Activated naive CD8-positive, alpha-beta T cell treated with anti-CD3 and anti-CD28 coated beads, Interleukin-2, amount 10 ng/mL, durations not matched to agents 7 days and 5 days (primary cell): ENCODE measurements at places on chromosomes 6 and 20. TPM values are rescaled to one million over a fixed set of nuclear protein-coding genes. Genes with fewer than 3 reads are reported as not detected.

GRCh38 chr20:22758815-22759214 lies 174.4 kb upstream of the FOXA2 start:
- no peak for DNase-seq

GRCh38 chr6:111096246-111096645 lies 8.9 kb downstream of the SLC16A10 start:
- no peak for DNase-seq

GJA1 gene
- not detected for total RNA-seq

GRCh38 chr20:43530321-43531090 lies 23.0 kb downstream of the L3MBTL1 start:
- DNase-seq, result no peak
